ENCODE measurements at places on chromosomes 6 and 20.

DNA sequence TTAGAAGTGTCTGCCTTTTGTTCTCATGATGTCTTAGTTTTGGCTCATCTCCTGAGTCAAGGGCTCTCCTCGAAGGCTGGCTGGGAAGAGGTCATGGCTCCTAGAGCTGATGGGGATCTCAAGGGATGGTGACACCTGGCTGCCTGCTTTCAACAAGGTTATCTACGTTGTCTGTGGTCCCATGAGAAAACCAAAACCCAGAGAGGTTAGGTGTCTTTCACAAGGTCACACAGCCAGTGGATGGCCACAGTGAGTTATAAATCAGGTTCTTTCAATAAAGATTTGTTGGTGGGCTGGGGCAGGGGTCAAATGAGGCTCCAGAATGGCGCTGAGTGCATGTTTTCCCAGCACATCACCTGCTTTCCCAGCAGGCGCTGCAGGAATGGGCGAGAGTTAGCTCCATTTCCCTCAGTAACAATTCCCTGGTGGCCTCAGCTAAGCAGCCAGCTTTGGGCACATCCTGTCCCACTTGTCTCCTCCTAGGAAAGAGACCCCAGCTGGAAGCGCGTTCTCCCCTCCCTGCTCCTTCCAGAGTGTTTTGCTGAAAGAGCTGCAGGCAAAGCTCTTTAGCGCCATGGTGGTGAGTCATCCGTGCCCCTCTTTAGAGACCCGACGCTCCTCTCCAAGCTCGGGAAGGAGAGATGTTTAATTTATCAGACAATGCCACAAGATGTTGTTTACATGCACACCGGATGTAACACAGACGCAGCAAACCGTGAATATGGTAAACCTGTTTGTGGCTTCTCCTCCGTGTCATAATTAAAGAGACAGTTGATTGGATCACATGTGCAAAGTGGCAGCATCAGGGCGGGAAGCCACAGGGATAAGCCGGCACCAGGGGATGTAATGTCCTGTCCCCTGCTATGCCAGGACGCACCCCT is 109.7 kb downstream of the LRFN2 start:
- DNase-seq: peak; percentile 3
- H3K27me3 ChIP-seq: no peaks in the 10 kb centered on the region
- no peaks in the 10 kb centered on the region for H3K36me3 ChIP-seq

DNA sequence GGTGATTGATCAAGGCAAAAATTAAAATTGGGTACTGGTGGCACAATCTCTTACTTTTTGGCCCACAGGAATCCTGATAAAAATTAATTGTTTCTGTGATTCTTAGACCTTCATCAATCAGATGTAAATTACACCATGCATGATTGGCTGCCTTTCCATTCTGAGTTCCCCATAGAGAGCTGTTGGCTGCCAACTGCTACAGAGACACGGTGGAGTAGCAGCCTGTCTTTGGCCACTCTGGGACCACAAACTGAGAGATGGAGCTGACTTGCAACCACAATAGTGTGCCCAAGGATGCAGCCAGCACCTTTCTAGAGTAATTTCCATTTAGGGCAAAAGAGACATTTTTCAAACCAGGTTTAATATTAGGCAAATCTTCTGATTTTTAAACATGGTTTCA is 274.3 kb upstream of the MMS22L start:
- H3K27me3 ChIP-seq: no peaks in the 10 kb centered on the region
- no peaks in the 10 kb centered on the region for H3K4me1 ChIP-seq
- H3K4me3 ChIP-seq: no peak overlapping the region

GRCh38 chr20:38126932-38127621 is 38.0 kb downstream of the TGM2 start:
- H3K27me3 ChIP-seq: no peaks in the 10 kb centered on the region
- H3K4me1 ChIP-seq: peaks cover 8% of the 10 kb centered on the region
- no peaks in the 10 kb centered on the region for H3K36me3 ChIP-seq
- no peak for DNase-seq
- H3K4me3 ChIP-seq: no peak overlapping the region

- H3K36me3 ChIP-seq: no peaks in the 10 kb centered on the region
- peaks cover 21% of the 10 kb centered on the region for H3K4me1 ChIP-seq
- H3K4me3 ChIP-seq: no peak overlapping the region
Observed at GRCh38 chr20:5526516-5526915, 209.8 kb upstream of the PROKR2 start.

DNA sequence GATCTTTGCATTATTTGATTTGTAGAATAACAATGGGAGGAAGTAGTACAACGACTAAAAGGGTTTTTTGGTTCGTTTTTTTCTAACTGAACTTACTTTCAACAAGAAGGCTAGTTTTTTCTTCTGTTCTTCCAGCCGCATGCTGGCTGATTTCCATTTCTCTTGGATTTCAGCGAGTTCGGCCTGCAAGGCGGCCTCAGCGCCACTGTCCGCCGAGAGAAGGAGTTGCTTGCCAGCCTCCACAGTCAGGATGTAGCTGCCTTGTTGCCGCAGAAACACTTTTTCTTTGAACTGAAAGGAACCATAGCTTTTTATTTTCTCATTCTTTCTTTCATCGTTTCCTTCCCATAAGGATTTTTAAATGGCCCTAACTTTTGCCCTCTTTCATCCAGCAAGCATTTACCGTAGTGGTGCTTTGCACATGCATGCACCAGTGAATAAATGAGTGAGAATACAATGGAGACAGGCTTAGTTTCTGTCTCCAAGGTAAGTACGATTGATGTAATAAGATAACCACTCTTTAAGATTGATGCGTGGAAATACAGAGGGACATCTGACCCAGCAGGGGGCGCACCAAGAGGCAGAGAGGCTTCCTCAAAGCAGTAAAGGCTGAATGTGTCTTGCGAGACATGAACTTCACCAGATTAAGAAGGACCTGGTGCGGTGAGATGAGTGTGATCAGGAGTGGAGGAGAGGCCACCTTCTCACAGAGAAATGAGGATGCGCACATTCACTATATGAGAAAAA is 398.8 kb downstream of the ESR1 start:
- H3K27me3 ChIP-seq: no peaks in the 10 kb centered on the region
- DNase-seq: peak; percentile 46
- no peaks in the 10 kb centered on the region for H3K4me1 ChIP-seq
- peaks cover 10% of the 10 kb centered on the region for H3K36me3 ChIP-seq

GRCh38 chr6:33454009-33454946 is at the start of gene ZBTB9:
TSS of gene ZBTB9 (plus strand) at chr6:33454576. CDS start at chr6:33455101, 525 bp downstream.
- H3K36me3 ChIP-seq: peaks cover 5% of the 10 kb centered on the region
- peak; percentile 97 for DNase-seq
- H3K4me3 ChIP-seq: peak within 1 kb of the TSS; percentile 100
- peak within 1 kb of the TSS; percentile 99 for H3K27ac ChIP-seq
- no peaks in the 10 kb centered on the region for H3K27me3 ChIP-seq

DNA sequence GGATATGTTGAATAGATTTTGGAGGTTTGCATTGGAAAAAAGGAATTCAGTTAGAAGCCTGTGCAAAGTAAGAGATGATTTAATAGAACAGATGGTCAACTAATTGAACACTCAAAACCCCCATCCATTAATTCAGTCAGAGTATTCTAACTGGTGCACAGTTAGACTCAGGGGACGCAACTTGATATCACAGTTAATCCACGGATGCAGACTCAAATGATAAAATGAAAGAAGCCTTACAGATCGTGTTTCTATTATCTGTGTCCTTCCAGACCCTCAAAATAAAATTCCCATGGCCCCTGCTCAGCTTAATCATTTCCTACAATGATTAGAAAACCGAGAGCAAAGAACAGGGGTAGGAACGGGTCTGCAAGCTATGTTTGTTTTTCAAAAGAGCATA is 45.4 kb upstream of the DTNBP1 start:
- peaks cover 2% of the 10 kb centered on the region for H3K36me3 ChIP-seq
- peaks cover 6% of the 10 kb centered on the region for H3K27me3 ChIP-seq
- H3K4me1 ChIP-seq: no peaks in the 10 kb centered on the region
- no peak for DNase-seq
- H3K27ac ChIP-seq: no peak overlapping the region
- H3K4me3 ChIP-seq: no peak overlapping the region

- no peak overlapping the region for H3K27ac ChIP-seq
- no peaks in the 10 kb centered on the region for H3K27me3 ChIP-seq
- no peak overlapping the region for H3K4me3 ChIP-seq
- H3K4me1 ChIP-seq: peaks cover under 1% of the 10 kb centered on the region
Observed at GRCh38 chr6:26420688-26421171, 18.7 kb downstream of the BTN3A1 start.

DNA sequence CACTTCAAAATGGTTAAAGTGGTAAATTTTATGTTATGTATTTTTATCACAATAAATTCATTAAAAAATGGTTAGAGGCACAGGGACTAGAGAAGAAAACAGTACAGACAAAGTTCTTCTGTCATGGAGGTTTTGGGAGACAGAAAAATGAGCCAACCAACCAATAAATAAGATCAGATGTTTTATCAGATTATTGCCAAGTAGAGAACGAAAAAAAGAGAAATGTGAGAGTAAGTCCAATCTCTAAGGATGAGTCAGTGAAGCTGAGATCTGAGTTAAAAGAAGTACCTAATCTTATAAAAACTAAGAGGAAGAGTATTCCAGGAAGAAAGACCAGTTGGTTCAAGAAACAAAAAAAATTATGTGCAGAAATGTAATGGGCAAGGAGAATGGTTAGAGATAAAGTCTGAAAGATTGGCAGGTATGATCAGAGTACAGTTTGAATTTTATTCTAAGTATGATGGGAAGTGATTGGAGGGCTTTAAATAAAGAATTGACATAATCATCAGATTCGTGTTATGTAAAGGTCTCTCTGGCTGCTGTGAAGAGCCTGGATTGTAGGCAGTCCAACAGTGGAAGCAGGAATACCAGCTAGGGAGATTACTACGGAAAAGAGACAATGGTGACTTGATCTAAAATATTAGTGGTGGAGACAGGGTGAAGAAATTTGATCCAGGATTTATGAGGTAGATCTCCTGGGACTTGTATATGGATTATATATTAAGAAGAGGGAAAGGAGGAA is 79.6 kb downstream of the RCAN2 start:
- H3K36me3 ChIP-seq: no peaks in the 10 kb centered on the region
- H3K27ac ChIP-seq: no peak overlapping the region
- no peaks in the 10 kb centered on the region for H3K4me1 ChIP-seq
- H3K27me3 ChIP-seq: no peaks in the 10 kb centered on the region

DNA sequence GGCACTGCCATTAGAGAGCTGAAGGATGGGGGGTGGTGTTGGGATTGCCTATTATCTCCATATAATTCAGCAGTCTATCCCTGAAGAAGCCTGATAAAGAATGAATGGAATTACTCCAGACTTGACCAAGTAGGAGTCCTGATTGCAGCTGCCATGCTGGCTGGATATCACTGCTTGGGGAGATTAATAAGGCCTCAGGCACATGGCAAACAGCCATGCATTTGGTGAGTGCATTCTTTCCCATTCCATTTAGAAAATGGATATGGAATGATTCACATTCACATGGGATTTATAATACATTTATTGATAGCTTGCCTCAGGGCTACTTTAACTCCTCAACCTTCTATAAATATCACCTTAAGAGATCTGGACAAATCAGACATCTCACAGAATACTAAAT is 49.6 kb upstream of the HLA-A start:
- H3K27me3 ChIP-seq: peaks cover 6% of the 10 kb centered on the region
- DNase-seq: no peak
- H3K4me3 ChIP-seq: no peak overlapping the region
- peaks cover 9% of the 10 kb centered on the region for H3K4me1 ChIP-seq

- H3K27me3 ChIP-seq: peaks cover 10% of the 10 kb centered on the region
- H3K36me3 ChIP-seq: no peaks in the 10 kb centered on the region
- H3K27ac ChIP-seq: no peak overlapping the region
Observed at GRCh38 chr20:13264907-13265306, 43.8 kb downstream of the ISM1 start.
